Activated T-cell treated with anti-CD3 and anti-CD28 coated beads, Interleukin-2, amount 50 U/mL, for 48 hours (primary cell): ENCODE measurements at places on chromosomes 3 and 15.

DNA sequence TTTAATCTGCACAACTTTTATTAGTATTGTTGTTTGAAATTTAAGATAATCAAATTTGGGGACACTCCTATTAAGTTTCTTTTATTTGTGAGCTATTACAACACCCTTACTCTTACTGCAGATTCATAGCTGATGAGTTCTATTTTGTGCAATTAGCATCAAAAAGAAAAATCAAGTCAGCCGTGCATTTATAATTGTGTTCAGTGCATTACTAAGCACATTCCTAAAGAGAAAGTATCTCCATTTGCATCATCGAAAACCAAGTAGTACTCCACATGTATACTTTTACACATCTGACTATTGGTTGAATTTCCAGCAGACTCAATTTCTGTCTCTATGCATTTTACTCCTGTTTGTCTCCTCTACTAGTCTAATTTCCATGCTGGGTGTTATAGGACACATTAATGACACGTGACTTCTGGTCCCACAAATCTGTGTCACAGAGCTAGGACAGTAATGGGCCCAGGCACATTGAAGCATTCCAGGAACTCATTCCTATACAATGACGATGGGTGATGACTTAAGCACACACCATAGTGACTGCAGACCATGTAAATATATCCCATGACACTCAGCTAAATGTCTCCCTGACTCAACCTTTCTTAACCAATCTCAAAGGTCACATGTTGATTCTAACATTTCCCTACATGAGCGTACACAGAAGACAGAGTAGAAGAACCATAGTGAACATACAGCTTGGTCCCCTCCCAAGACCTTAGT is 477.5 kb downstream of the LPP start:
- no peak for DNase-seq

GRCh38 chr15:37824717-37825382 is 109.6 kb upstream of the TMCO5A start:
- DNase-seq = no peak

DNA sequence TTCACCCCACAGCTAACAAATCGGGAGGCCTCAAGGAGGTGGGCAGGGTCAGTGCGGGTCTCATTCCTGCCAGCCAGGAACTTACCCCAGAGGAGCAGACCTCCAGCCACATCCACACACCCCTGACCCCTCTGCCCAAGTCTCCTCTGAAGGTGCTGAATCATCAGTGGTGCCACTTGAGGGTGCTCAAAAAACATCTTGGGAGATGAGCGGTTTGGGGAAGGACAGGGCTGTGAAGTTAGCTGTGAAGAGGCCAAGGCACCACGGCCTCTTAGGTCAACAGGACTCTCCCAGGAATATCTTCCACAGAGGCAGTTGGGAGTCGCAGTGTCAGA is 1.2 kb downstream of the DAPK2 start:
- DNase-seq = no peak

- DNase-seq = no peak
Measured at GRCh38 chr3:102329066-102329465, 105.7 kb upstream of the ZPLD1 start.

DNA sequence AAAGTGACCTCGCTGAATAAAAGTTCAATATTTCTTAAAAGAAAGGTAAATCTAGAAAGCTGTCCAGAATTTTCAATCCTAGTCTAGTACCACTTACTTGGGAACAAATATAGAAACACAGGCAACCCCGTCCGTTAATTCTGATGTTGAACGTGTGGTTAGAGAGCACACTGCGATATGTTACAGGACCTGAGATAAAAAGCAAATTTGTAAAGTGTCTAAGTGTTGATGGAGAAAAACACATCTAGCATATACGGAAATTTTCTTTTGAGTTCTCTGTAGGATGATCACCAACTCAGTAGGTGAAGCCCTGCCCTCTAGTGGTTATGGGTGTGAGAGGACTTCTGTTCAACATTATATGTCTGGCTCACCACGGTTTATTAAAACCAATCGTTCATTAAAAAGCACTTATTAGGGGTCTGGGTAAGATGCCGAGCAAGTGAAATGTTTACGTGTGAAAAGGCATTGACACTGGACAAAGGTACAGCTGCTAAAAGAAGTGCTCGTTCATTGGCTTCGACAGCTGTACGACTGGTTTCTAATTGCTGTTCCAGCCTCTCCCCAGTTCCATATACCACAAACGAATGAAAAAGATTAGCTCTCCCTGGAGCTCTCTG is 1.0 kb upstream of the ATP2C1 start:
- peak; percentile 52 for DNase-seq

- DNase-seq = no peak
Measured at GRCh38 chr15:58755956-58756355, 6.4 kb upstream of the ADAM10 start.

- DNase-seq = no peak
Measured at GRCh38 chr3:150247441-150247840, 160.7 kb upstream of the TSC22D2 start.

DNA sequence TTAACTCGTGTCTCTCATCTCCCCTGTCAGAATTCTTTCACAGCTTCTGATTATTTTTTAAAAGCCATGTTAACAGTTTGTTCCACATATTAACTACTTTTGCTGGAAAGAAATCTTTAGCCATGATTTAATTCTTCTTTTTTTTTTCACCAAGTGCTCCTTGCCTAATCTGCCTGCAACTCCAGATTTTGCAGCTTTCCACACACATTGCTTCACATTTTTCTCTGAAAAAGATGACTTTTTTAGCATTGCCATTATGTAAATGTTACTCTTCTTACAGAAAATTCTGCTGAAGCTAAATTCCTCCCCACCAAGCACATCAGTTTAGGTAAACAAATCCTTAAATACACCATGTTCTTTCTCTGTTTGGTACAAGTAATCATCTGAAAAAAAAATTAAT is 23.4 kb upstream of the PPARG start:
- no peak for DNase-seq

- DNase-seq = no peak
Measured at GRCh38 chr3:153577059-153577736, 415.2 kb downstream of the RAP2B start.

GRCh38 chr15:85652457-85652856 is 142.3 kb downstream of the KLHL25 start:
- no peak for DNase-seq

- DNase-seq = no peak
Measured at GRCh38 chr3:168083906-168084305, 11.8 kb downstream of the GOLIM4 start.

GRCh38 chr3:25025236-25025635 is 402.8 kb upstream of the RARB start:
- no peak for DNase-seq

GRCh38 chr3:38015485-38015884 is 14.0 kb downstream of the PLCD1 start:
- no peak for DNase-seq

DNA sequence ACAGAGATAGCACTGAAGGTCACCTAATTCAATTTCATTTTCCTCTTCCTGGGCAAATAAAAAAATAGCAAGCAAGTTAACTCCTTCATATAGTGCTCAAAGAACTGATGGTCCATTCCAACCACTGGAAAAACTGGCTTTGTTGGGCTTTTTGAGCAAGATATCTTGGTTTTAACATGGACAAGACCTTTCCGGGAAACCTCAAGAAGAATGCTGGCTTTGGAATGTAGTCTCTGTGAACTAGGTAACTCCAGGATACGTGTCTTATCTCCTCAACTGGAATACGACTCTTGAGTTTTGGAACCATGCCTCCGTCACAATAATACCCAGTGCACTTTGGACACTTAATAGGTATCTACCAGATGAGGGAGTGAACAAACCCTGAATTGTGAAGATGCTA is 36.9 kb upstream of the CRBN start:
- no peak for DNase-seq

DNA sequence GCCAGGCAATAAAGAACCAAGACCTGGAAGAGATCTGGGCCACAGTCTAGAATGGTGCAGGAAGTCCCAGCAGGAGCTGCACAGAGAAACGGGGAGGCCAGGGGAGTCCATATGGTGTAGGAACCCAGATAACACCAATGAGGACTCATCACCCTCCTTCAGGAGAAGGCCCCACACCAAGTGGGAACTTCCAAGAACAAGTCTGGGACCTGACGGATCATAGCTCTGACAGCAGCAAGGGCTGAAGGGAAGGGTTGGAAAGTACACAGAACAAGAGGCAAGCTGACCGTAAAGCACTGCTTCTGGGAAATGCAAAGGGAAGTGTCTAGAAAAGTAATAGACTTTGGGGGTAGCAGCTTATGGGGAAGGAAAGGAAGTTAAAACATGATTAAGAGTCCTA is 34.5 kb downstream of the ANO10 start:
- DNase-seq = no peak

GRCh38 chr3:14553871-14554270 is 13.7 kb upstream of the GRIP2 start:
- no peak for DNase-seq

DNA sequence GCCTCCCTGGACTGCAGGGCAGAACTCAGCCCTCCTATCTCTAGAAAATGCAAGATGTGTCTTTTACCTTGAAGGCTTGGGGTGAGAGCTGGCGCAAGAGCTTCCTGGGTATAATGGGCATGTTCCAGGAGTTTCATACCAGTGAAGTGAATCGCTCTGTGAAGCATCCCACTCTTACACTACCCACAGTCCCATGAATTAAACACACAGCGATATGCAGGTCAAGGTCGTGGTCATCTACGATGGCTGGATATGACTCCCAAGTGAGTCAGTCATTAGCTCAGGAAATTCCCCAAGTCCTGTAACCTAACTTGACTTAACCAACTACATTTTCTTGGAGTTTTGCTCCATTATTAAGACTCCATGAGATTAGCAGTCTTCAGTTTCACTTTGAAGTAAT is 439.7 kb downstream of the NTRK3 start:
- DNase-seq = no peak

GRCh38 chr3:4828279-4829030 is 150.8 kb upstream of the BHLHE40 start:
- DNase-seq = no peak

- no peak for DNase-seq
Measured at GRCh38 chr3:129694228-129694627, 87.8 kb upstream of the PLXND1 start.

- no peak for DNase-seq
Measured at GRCh38 chr15:36880224-36880912, 220.0 kb downstream of the MEIS2 start.

- no peak for DNase-seq
Measured at GRCh38 chr15:91521996-91522395, 331.5 kb upstream of the SLCO3A1 start.

GRCh38 chr3:172530566-172530965 is 7.3 kb upstream of the TNFSF10 start:
- DNase-seq = no peak

GRCh38 chr3:66414846-66415245 is 86.0 kb downstream of the LRIG1 start:
- no peak for DNase-seq

- DNase-seq = no peak
Measured at GRCh38 chr15:52670087-52670486, 9.1 kb downstream of the ATOSA start.

DNA sequence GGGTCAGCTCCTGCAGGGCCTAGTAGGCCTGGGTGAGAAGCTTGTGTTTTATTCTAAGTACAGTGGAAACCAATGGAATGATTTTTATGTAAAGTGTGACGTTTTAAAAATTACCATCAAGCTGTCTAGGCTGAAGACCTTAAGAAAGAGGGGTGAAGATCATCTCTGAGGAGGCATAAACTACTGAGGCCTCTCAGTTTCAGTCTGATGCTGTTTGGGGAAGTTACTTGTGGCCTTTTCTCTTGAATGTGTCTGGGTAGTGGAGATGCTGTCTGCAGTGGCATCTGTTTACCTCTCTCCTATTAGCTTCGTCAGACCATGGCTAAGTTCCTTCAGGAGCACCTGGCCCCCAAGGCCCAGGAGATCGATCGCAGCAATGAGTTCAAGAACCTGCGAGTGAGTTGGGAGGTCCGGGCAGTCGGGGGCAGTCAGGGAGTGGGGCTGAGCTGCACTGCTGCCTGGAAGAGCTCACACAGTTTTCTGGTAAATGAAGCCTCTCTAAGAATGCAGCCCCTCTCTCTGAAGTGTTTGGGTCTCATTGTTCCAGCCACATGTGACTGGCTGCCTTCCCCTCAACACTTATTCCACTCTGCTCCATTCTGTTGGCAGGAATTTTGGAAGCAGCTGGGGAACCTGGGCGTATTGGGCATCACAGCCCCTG is 1.9 kb downstream of the IVD start:
- DNase-seq = no peak

DNA sequence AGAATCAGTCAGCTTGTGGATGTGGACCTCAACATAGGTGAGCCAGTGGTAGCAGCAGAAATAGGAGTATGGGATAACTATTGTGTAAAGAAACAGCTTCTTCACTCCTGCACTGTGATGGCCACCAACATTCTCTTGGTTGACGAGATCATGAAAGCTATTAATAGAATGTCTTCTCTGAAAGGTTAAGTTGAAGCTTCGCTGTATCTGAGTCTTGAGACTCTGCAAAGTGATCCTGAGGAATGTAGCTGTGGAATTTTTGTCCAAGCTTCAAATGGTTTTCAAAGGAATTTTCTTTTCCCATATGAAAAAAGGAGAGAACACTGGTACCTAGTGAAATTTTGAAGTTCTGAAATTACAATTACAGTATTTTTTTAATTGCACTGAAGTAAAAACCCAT is 146.3 kb downstream of the GMNC start:
- DNase-seq = no peak

DNA sequence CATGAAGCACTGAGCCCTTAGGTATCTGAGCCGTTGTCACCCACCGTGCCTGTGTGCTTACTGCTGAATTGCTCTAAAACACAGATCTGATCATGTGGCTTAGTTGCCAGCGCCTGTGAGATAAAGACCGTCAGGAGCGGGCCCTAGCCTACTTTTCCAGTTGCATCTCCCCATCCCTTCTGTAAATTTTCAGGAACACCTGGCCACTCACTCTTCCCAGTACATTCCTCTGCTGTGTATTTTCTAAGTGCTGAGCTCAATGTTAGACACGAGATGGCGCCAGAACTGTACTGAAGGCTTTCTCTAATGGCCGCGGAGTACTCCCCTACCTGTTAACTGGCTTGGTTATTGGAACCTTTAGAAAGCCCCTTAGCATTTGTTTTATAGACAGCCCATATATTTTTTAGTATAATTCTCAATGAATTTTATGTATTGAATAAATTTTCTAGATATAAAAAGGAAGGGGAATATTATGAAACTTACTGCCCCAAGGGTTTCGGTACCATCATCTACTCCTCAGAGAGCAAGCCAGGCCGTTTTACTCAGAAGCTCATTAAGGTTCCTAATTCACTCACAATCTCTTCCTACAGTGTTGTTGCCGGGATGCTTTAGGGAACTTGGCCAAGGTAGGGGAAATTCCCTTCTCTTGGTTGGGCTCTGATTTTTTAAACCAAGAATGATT is 16.7 kb upstream of the WNT7A start:
- DNase-seq = peak; percentile 47

DNA sequence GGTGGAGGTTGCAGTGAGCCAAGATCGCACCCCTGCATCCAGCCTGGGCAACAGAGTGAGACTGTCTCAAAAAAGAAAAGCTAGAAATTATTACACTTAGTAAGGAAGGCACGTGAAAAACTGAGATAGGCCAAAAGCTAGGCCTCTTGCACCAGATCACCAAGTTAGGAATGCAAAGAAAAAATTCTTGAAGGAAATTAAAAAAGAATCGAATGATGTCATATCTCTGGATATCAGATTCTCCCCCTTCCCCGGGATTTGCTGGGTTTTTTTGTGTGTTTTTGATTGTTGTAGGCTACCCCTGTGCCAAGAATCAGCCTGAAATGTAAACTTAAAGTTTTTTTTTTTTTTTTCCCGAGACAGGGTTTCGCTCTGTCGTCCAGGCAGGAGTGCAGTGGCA is 17.4 kb downstream of the PTPN23 start:
- DNase-seq = no peak

- no peak for DNase-seq
Measured at GRCh38 chr3:132536442-132537153, 60.5 kb upstream of the ACKR4 start.
